ENCODE measurements at places on chromosomes 2 and 18. TPM values are rescaled to one million over a fixed set of nuclear protein-coding genes. Genes with fewer than 3 reads are reported as not detected.

The STK17B gene
- 99.2 TPM for polyA plus RNA-seq

The MAPK4 gene
- not detected for polyA plus RNA-seq

The SP9 gene
- not detected for polyA plus RNA-seq

The PXDN gene
- polyA plus RNA-seq, result not detected

The CERKL gene
- 7.1 TPM for polyA plus RNA-seq

The SH3BP4 gene
- polyA plus RNA-seq, result not detected

The POTEF gene
- not detected for polyA plus RNA-seq

The RESP18 gene
- polyA plus RNA-seq, result not detected

The EPAS1 gene
- not detected for polyA plus RNA-seq

The CEBPZOS gene
- polyA plus RNA-seq, result 34.2 TPM

The STPG4 gene
- not detected for polyA plus RNA-seq

The PMAIP1 gene
- polyA plus RNA-seq, result 84.5 TPM

The RAB12 gene
- not detected for polyA plus RNA-seq

The TMEM17 gene
- not detected for polyA plus RNA-seq

The NAT8 gene
- polyA plus RNA-seq, result not detected

The DDX1 gene
- 47.8 TPM for polyA plus RNA-seq

The SERPINB13 gene
- polyA plus RNA-seq, result not detected

The DSC2 gene
- polyA plus RNA-seq, result not detected

The SPP2 gene
- not detected for polyA plus RNA-seq

The GALNT3 gene
- 1.5 TPM for polyA plus RNA-seq

The SIX3 gene
- not detected for polyA plus RNA-seq

The EVX2 gene
- polyA plus RNA-seq, result not detected

The UGT1A4 gene
- not detected for polyA plus RNA-seq

The CCDC74A gene
- 0.29 TPM for polyA plus RNA-seq

The NT5C1B gene
- 0.78 TPM for polyA plus RNA-seq

The NPPC gene
- polyA plus RNA-seq, result not detected

The DPP4 gene
- 40.8 TPM for polyA plus RNA-seq

The CDH2 gene
- not detected for polyA plus RNA-seq

The GATA6 gene
- not detected for polyA plus RNA-seq

The LYPD6B gene
- not detected for polyA plus RNA-seq

The RFTN2 gene
- 0.20 TPM for polyA plus RNA-seq

The FMNL2 gene
- 0.07 TPM for polyA plus RNA-seq

The QPCT gene
- polyA plus RNA-seq, result 0.39 TPM

The CHRND gene
- polyA plus RNA-seq, result not detected

The CIB4 gene
- polyA plus RNA-seq, result not detected

The GCA gene
- 27.3 TPM for polyA plus RNA-seq

The KIF1A gene
- polyA plus RNA-seq, result not detected

The LOXHD1 gene
- not detected for polyA plus RNA-seq

The CDCA7 gene
- 7.2 TPM for polyA plus RNA-seq

The COL4A3 gene
- polyA plus RNA-seq, result not detected

The NETO1 gene
- polyA plus RNA-seq, result not detected

The MMADHC gene
- polyA plus RNA-seq, result 170 TPM

The CCDC178 gene
- polyA plus RNA-seq, result not detected

The POLR1A gene
- polyA plus RNA-seq, result 2.5 TPM

The CLHC1 gene
- 1.7 TPM for polyA plus RNA-seq

The SOX11 gene
- not detected for polyA plus RNA-seq

The SLC4A5 gene
- polyA plus RNA-seq, result 0.93 TPM

Measured in CD4-positive, CD25-positive, alpha-beta regulatory T cell (primary cell).